HFFc6 (cell line): ENCODE measurements at places on chromosomes 6 and 20. TPM values are rescaled to one million over a fixed set of nuclear protein-coding genes. Genes with fewer than 3 reads are reported as not detected.
A peak's percentile ranks its signal among the peaks of the same experiment; 100 is the strongest.

DNA sequence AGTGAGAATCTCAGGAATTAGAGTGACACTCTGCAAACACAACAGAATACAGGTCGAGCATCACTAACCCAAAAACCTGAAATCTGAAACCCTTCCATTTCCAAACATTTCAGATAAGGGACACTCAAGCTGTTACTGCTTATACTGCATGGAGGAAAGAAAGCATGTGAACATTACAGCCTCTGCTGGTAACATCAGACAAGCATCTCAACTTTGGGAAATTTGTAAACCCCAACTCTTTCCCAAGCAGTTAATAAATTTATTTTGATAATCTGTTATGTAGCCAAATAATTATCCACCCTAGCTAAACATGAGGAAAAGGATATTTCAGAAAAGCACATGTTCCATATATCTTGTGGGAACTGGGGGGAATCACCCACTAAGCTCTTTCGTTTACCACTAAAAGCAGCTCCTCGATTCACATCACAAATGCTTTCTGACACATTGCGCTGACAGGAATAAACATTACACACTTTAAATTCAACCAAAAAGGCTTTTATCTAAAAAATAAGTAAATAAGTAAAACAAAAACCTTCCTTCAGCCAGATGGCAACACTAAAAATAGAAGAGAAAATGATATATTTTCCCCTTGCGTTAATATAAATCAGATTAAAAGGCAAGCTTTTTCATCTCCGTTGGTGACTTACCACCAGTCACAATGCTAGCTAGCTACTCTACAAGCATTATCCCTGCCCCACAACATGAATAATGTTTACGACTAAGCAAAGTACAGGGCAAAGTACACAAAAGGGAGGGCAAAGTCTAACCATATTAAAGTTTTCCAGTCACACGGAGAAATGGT, 120.8 kb downstream of the MAP7 start:
- DNase-seq: no peak

- DNase-seq: peak; percentile 65
Observed at GRCh38 chr6:125910527-125910926, 46.0 kb upstream of the HINT3 start.

Gene SLC24A3
- not detected in 2 replicates for total RNA-seq

DNA sequence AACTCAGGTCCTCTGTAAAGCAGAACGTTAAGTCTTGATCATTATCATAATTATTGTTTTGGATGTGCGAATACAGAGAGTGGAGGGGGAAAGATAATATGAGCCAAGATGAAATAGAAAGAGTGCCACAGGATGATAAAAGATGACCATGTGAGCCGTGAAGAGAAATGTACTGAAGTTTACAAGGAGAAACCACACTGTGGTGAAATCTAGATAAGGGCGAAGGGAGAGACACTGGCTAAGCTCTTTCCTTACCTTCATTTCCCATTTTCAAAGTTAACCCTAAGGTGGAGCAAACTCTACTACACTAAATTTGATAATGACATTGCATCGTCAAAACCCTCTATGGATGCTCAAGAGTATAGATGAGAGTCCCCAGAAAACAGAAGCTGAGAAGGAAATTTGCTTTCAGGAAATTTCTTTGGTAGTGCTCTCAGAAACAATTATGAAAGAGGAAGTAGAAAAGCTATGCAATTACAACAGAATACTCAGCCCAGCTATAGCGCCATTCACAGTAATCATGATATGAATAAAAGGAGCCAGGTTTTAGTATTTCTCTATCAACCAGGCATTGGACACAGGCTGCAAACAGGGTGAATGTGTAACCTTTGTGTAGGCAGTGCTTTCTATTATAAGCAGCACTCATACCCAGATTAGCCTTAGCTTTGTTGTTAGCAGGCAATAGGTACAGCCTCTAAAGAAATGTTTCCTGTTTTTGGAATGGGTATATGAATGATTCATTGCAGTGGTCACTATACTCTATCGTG, 1080.7 kb downstream of the GRIK2 start:
- DNase-seq: no peak

GRCh38 chr20:873875-874607, 40.5 kb downstream of the FAM110A start:
- DNase-seq: no peak
